ENCODE measurements at places on chromosomes 4 and X. TPM values are rescaled to one million over a fixed set of nuclear protein-coding genes. Genes with fewer than 3 reads are reported as not detected.
A peak's percentile ranks its signal among the peaks of the same experiment; 100 is the strongest.

The PLXNB3 gene
- 0.18 TPM for total RNA-seq

DNA sequence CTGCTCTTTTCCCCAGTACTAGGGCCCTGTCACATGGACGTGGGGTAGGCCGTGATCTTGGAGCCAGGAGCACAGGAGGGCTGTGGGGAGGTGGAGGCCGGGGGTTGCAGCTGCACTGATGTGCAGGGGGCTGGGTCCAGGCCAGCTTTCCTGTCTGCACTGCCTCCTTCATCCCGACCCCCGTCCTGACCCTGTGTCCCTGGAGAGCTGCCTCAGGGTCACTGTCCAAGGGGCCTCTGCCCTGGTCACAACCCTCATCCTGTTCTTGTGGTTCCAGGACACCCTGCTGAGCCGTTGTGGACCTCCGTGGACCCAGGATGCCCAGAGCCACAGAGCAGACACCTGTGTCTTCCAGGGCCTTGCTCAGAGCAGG is 91.7 kb upstream of the ADRA2C start:
- no peak for DNase-seq
- no peak overlapping the region for H3K27ac ChIP-seq
- no peaks in the 10 kb centered on the region for H3K27me3 ChIP-seq
- no peaks in the 10 kb centered on the region for H3K4me1 ChIP-seq
- H3K36me3 ChIP-seq = no peaks in the 10 kb centered on the region
- H3K4me3 ChIP-seq = no peak overlapping the region

DNA sequence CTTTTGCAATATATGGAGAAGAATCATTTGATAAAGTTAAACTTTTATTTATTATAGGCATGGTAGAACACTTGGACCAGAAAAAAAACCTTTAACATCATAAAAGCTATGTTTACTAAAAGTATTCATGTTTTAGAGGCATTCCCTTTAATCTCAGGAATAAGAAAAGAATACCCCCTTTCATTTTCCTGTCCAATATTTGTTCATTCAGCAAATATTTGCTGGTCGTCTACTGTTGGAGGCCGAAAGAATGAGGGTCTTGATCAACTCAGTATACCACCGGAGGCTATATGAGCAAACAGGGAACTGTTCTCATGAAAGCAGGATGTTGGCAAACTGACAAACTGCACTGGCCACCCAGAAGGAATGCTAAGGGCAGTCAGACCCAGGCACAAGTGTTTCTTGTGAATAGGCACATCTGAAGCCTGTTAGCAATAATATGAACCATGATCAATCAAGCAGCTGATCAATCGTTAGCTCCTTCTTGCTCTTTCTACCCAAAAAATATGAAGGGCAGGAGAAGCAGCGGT is 480.8 kb upstream of the FAT1 start:
- no peak overlapping the region for H3K27ac ChIP-seq
- H3K27me3 ChIP-seq = no peaks in the 10 kb centered on the region
- no peak for DNase-seq
- no peaks in the 10 kb centered on the region for H3K4me1 ChIP-seq

- H3K27me3 ChIP-seq = no peaks in the 10 kb centered on the region
- H3K27ac ChIP-seq = peak overlapping the region; percentile 60
- DNase-seq = no peak
- peaks cover 16% of the 10 kb centered on the region for H3K4me1 ChIP-seq
- H3K4me3 ChIP-seq = peak overlapping the region; percentile 97
- peaks cover 21% of the 10 kb centered on the region for H3K36me3 ChIP-seq
Observed at GRCh38 chr4:39528061-39528465, 824 bp upstream of the UGDH start.

GRCh38 chrX:9626379-9626778 is 139.3 kb downstream of the GPR143 start:
- peaks cover 9% of the 10 kb centered on the region for H3K4me1 ChIP-seq
- no peak for DNase-seq
- no peaks in the 10 kb centered on the region for H3K27me3 ChIP-seq
- no peak overlapping the region for H3K27ac ChIP-seq
- peaks cover 8% of the 10 kb centered on the region for H3K36me3 ChIP-seq
- no peak overlapping the region for H3K4me3 ChIP-seq

The REPS2 gene
- 0.10 TPM for total RNA-seq

- no peak overlapping the region for H3K27ac ChIP-seq
- H3K4me3 ChIP-seq = no peak overlapping the region
- no peaks in the 10 kb centered on the region for H3K4me1 ChIP-seq
- H3K36me3 ChIP-seq = no peaks in the 10 kb centered on the region
Observed at GRCh38 chr4:160835789-160836188, 1328.0 kb downstream of the FSTL5 start.

DNA sequence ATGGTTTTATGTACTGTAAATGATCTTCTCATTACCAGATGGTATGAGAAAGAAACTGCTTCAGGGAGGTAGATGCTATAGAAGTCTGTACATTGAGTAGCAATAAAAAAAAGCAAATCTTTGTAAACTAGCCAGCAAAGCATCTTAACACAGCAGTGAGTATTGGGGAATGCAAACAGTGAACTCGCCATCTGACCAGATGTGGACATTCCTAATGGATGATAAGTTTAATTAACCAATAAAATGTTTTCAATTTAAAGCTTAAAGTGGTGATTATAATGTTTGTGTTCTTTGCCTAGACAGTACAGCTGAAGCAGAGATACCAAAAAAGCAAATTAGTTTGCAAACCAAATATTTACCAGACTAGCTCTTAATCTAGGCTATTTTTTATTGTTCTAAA is 1144.2 kb downstream of the FAT4 start:
- H3K27me3 ChIP-seq = no peaks in the 10 kb centered on the region
- no peak for DNase-seq
- no peak overlapping the region for H3K4me3 ChIP-seq
- no peak overlapping the region for H3K27ac ChIP-seq
- no peaks in the 10 kb centered on the region for H3K36me3 ChIP-seq

- H3K4me1 ChIP-seq = no peaks in the 10 kb centered on the region
- no peaks in the 10 kb centered on the region for H3K27me3 ChIP-seq
- DNase-seq = no peak
- no peak overlapping the region for H3K4me3 ChIP-seq
Observed at GRCh38 chrX:107730991-107731766, 44.4 kb downstream of the TSC22D3 start.

- no peaks in the 10 kb centered on the region for H3K4me1 ChIP-seq
- no peak overlapping the region for H3K4me3 ChIP-seq
- no peaks in the 10 kb centered on the region for H3K36me3 ChIP-seq
Observed at GRCh38 chr4:7124689-7125442, 57.0 kb upstream of the GRPEL1 start.

DNA sequence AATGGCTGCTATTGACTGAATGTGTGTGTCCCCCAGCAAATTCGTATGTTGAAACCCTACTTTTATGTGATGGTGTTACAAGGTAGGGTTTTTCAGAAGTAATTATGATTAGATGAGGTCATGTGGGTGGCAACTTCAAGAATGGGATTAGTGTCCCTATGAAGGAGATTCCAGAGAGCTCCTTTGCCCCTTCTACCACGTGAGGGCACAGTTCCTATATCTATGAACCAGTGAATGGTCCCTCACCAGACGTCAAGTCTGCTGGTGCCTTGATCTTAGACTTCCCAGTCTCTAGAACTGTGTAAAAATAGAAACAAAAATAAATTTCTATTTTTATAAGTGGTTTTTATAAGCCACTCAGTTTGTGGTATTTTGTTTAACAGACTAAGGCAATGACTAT is 1137.6 kb upstream of the IGFBP7 start:
- H3K36me3 ChIP-seq = no peaks in the 10 kb centered on the region
- no peaks in the 10 kb centered on the region for H3K4me1 ChIP-seq
- no peak for DNase-seq
- no peak overlapping the region for H3K4me3 ChIP-seq

The CNKSR2 gene
- total RNA-seq = 3.8 TPM

The STAP1 gene
- total RNA-seq = 30.9 TPM

The DMRTC1 gene
- total RNA-seq = not detected

The SCML2 gene
- 2.5 TPM for total RNA-seq

The INTU gene
- total RNA-seq = not detected

- no peaks in the 10 kb centered on the region for H3K27me3 ChIP-seq
- no peak for DNase-seq
- no peaks in the 10 kb centered on the region for H3K36me3 ChIP-seq
- H3K4me1 ChIP-seq = no peaks in the 10 kb centered on the region
Observed at GRCh38 chr4:97016186-97016907, 1126.9 kb downstream of the STPG2 start.

DNA sequence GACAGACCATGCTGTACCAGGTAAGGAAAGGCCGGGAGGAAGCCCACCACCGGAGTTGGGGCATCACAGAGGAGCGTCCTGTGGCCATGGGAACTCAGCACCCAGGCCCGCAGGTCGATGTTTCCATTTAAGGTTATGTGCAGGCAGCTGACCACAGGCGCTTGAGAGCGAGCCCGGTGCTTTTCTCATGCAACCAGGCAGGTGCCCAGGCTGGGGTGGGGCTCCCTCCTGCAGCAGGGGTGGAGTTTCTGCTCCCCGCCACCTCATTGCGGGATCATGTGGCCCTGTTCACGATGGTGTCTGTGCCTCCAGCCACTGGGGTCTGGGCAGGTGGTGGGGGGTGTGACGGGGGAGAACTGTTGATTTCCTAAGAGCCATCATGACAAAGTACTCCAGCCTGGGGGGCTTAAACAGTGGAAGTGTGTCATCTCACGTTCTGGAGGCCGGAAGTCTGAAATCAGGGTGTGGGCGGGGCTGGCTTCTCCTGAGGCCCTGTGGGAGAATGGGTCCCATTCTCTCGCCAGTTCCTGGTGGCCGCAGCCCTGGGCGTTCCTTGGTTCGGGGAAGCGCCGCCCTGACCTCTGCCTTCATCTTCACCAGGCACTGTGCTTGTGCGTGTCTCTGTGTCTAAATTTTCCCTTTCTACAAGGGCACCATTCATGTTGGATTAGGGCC is 60.9 kb downstream of the CPZ start:
- DNase-seq = no peak
- H3K4me3 ChIP-seq = no peak overlapping the region
- no peaks in the 10 kb centered on the region for H3K4me1 ChIP-seq
- no peaks in the 10 kb centered on the region for H3K27me3 ChIP-seq
- no peaks in the 10 kb centered on the region for H3K36me3 ChIP-seq
- H3K27ac ChIP-seq = no peak overlapping the region

DNA sequence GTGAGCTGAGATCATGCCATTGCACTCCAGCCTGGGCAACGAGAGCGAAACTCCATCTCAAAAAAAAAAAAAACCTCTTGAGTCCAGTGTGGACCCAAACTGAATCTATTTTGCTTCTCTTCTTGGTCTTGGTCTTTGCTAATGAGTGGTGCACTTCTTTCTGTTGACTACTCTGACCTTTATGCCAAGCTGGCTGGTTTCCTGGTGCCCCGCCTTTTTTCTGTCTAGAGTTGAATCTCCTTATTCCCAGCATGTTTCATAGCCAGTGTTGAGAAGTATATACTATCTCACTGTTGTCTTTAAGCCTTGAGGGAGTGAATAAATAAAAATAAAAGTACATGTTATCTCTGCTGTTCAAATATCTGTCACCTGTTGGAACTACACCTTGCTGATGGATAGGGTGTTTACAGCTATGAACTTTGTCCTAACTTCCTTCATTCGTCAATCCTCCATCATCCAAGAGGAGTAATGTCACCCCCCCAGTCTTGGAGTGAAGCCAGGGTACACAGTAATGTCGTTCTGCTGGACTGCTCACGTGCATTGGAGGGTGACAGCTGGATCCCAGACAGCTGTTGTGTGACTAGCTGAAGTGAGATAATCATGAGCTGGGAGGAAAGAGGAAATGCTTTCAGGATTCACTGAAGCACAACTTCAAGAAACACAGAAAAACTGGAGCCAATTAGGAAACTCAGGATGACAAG is 99.3 kb upstream of the PRKG2 start:
- H3K36me3 ChIP-seq = no peaks in the 10 kb centered on the region
- DNase-seq = no peak
- H3K27ac ChIP-seq = no peak overlapping the region
- no peaks in the 10 kb centered on the region for H3K4me1 ChIP-seq

The DMD gene
- total RNA-seq = 1.5 TPM

DNA sequence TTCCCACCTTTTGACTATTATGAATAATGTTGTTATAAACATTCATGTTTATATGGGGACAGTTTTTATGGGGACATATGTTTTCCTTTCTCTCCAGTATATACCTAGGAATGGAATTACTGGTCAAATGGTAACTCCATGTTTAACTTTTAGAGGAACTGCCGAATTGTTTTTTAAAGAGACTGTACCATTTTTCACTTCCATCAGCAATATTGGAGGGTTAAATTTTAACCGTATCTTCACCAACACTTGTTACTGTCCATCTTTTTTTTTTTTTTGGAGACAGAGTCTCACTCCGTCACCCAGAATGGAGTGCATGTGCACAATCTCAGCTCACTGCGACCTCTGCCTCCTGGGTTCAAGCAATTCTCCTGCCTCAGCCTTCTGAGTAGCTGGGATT is 46.4 kb upstream of the PRPS1 start:
- no peaks in the 10 kb centered on the region for H3K36me3 ChIP-seq
- no peak overlapping the region for H3K27ac ChIP-seq
- H3K27me3 ChIP-seq = peaks cover 2% of the 10 kb centered on the region
- no peak overlapping the region for H3K4me3 ChIP-seq

GRCh38 chr4:122621016-122621507 is at the start of gene IL21:
TSS of gene IL21 (minus strand) at chr4:122621066. CDS start at chr4:122621011, 55 bp downstream.
- no peaks in the 10 kb centered on the region for H3K27me3 ChIP-seq
- H3K36me3 ChIP-seq = no peaks in the 10 kb centered on the region
- H3K27ac ChIP-seq = peak within 1 kb of the TSS; percentile 67
- H3K4me3 ChIP-seq = peak within 1 kb of the TSS; percentile 69

DNA sequence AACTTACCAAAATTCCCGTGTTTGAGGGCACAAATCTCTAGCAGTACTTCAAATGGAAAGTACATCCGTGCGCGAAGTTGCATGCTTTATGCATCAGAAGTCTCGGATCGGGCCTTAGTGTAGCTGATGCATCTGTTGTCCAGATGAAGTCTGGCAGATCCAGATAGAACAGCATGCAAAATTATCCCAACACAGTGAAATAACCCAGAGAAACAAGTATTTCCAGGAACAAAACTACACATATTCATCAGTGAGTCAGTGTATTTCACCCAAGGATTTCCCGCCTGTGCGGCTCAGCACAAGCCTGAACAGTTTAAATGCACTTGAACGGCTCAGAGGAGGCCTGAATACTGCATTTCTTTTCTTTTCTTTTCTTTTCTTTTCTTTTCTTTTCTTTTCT is 27.4 kb upstream of the CLDN24 start:
- no peak overlapping the region for H3K4me3 ChIP-seq
- H3K4me1 ChIP-seq = peaks cover 18% of the 10 kb centered on the region
- peaks cover 2% of the 10 kb centered on the region for H3K27me3 ChIP-seq
- H3K36me3 ChIP-seq = peaks cover 8% of the 10 kb centered on the region
- H3K27ac ChIP-seq = no peak overlapping the region
- DNase-seq = no peak

All from activated CD4-positive, alpha-beta memory T cell treated with anti-CD3 and anti-CD28 coated beads, Interleukin-2, amount 10 ng/mL, durations not matched to agents 7 days and 5 days (primary cell).